Activated naive CD8-positive, alpha-beta T cell treated with anti-CD3 and anti-CD28 coated beads for 36 hours (primary cell): ENCODE measurements at places on chromosomes 12 and 14. TPM values are rescaled to one million over a fixed set of nuclear protein-coding genes. Genes with fewer than 3 reads are reported as not detected.

GRCh38 chr14:96272777-96273473 lies 16.9 kb downstream of the BDKRB1 start:
- DNase-seq, result no peak
- H3K27me3 ChIP-seq, result no peaks in the 10 kb centered on the region
- H3K27ac ChIP-seq, result no peak overlapping the region
- H3K4me3 ChIP-seq, result no peak overlapping the region
- H3K36me3 ChIP-seq, result no peaks in the 10 kb centered on the region

- peaks cover 33% of the 10 kb centered on the region for H3K4me1 ChIP-seq
- peaks cover 2% of the 10 kb centered on the region for H3K36me3 ChIP-seq
- H3K4me3 ChIP-seq, result no peak overlapping the region
- peak; percentile 8 for DNase-seq
Measured at GRCh38 chr12:124687917-124688316, 120.5 kb upstream of the NCOR2 start.

GRCh38 chr12:108744021-108744897 lies 12.9 kb upstream of the CORO1C start:
- H3K27ac ChIP-seq, result no peak overlapping the region
- peaks cover 4% of the 10 kb centered on the region for H3K27me3 ChIP-seq
- no peaks in the 10 kb centered on the region for H3K36me3 ChIP-seq
- DNase-seq, result no peak
- H3K4me3 ChIP-seq, result no peak overlapping the region
- no peaks in the 10 kb centered on the region for H3K4me1 ChIP-seq

GRCh38 chr12:123233505-123234308 lies 471 bp downstream of the MTRFR start:
- H3K36me3 ChIP-seq, result peaks cover 47% of the 10 kb centered on the region
- peaks cover 4% of the 10 kb centered on the region for H3K27me3 ChIP-seq
- H3K4me3 ChIP-seq, result peak overlapping the region; percentile 100

Gene CLEC4C
- not detected for total RNA-seq

Gene LTB4R
- total RNA-seq, result 9.3 TPM

Gene DPPA3
- total RNA-seq, result not detected

Gene GDF3
- total RNA-seq, result not detected
